Left ventricle myocardium inferior (tissue), 1 donor: ENCODE measurements at places on chromosomes 13 and 19. TPM values are rescaled to one million over a fixed set of nuclear protein-coding genes. Genes with fewer than 3 reads are reported as not detected.

GRCh38 chr19:6227156-6227935 lies 52.4 kb downstream of the MLLT1 start:
- peak; percentile 12 for DNase-seq

DNA sequence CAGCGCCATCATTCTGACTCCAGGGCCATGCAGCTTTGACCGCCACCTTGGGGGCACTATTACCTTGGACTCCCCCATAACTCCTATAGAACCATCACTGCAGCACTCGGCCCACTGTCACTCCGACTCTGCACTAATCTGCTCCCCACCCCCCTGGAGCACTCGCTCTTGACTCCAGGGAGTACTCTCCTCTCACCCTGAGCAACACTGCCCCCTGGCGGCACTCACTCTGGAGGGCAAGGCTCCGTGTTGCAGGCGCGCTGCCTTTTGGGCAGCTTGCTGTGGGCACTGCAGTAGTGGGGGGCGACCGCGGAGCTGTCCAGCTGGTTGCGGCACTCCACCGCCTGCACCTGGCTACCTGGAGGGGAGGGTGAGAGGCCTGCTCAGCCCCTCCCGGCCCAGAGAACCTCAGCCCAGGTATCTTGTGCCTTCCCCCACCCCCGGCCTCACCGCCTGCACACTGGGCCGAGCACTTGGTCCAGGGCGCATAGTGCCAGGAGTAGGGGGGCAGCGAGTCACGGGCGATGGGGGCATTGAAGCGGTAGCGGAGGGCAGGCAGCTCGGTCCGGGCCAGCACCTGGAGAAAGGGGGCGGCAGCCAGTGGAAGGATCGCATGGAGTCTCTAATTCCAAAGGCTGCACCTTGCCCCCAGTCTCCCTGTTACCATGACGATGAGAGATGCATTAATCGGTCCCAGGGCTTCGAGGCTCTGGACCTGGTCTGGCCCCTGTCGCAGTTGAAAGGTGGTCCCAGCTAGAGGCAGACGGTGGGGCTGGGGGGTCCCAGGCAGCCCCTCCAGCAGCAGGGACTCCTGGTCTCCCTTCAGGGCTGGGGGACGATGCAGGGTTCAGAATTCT lies 8.9 kb upstream of the MYO1F start:
- DNase-seq = peak; percentile 42

Gene CRX
- total RNA-seq = not detected

- no peak for DNase-seq
Measured at GRCh38 chr13:95233026-95233635, 68.1 kb downstream of the ABCC4 start.

Gene EPS8L1
- 0.88 TPM for total RNA-seq

Gene KLK5
- total RNA-seq = not detected
